ENCODE measurements at places on chromosomes 3 and 15. TPM values are rescaled to one million over a fixed set of nuclear protein-coding genes. Genes with fewer than 3 reads are reported as not detected.

Gene SLC28A2
- total RNA-seq: not detected

Gene MRPL3
- 109 TPM for total RNA-seq

Gene DPPA4
- not detected for total RNA-seq

Gene UROC1
- not detected for total RNA-seq

Gene SELENOK
- total RNA-seq: 95.4 TPM

Gene BTLA
- total RNA-seq: not detected

Gene RAD51
- total RNA-seq: 0.75 TPM

Gene IL5RA
- not detected for total RNA-seq

DNA sequence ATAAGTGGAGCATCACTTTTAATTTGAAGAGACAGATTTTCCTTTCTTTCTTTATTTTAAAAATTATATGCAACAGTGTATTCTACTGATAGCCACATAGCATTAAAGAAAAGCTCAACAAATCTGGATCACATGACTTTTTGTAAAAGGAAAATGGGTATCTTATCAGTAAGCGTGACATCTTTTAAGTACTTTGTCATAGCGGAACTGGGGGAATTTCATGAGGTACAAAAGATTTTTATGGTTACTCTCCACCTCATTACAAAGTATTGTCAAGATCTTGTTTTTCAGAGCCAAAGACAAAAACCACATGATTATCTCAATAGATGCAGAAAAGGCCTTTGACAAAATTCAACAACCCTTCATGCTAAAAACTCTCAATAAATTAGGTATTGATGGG lies 219.6 kb upstream of the ZPLD1 start:
- no peaks in the 10 kb centered on the region for H3K4me1 ChIP-seq
- no peak overlapping the region for H3K27ac ChIP-seq
- DNase-seq: no peak
- H3K36me3 ChIP-seq: no peaks in the 10 kb centered on the region
- H3K4me3 ChIP-seq: no peak overlapping the region
- no peaks in the 10 kb centered on the region for H3K27me3 ChIP-seq

- peaks cover 21% of the 10 kb centered on the region for H3K4me1 ChIP-seq
- H3K27me3 ChIP-seq: no peaks in the 10 kb centered on the region
- H3K4me3 ChIP-seq: no peak overlapping the region
- no peaks in the 10 kb centered on the region for H3K36me3 ChIP-seq
- peak overlapping the region; percentile 41 for H3K27ac ChIP-seq
Measured at GRCh38 chr15:42338500-42338899, 20.8 kb upstream of the CAPN3 start.

GRCh38 chr15:89400782-89401545 lies 66.3 kb upstream of the POLG start:
- H3K4me1 ChIP-seq: peaks cover 9% of the 10 kb centered on the region
- no peak for DNase-seq
- no peak overlapping the region for H3K4me3 ChIP-seq
- no peaks in the 10 kb centered on the region for H3K36me3 ChIP-seq
- H3K27me3 ChIP-seq: peaks cover 86% of the 10 kb centered on the region
- H3K27ac ChIP-seq: no peak overlapping the region

DNA sequence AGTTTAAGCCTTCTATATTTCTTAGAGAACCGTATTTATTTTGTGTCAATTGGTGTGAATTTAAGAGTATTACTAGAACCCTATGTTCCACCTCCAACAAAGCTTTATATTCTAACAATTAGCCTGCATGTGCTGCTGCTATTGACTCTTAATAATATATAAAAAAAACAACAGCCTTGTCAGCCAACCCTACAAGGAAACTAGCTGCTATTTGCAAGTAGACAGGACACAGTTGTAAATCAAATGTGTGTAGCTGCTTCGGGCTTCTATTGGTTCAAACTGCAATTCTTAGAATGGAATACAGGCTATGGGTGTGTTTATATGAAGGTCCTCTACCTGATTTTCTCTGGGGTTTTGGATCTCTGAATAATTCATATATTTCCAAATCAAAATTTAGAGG lies 60.7 kb downstream of the ZBTB20 start:
- H3K4me3 ChIP-seq: no peak overlapping the region
- H3K4me1 ChIP-seq: peaks cover 50% of the 10 kb centered on the region
- no peak for DNase-seq
- no peaks in the 10 kb centered on the region for H3K27me3 ChIP-seq

DNA sequence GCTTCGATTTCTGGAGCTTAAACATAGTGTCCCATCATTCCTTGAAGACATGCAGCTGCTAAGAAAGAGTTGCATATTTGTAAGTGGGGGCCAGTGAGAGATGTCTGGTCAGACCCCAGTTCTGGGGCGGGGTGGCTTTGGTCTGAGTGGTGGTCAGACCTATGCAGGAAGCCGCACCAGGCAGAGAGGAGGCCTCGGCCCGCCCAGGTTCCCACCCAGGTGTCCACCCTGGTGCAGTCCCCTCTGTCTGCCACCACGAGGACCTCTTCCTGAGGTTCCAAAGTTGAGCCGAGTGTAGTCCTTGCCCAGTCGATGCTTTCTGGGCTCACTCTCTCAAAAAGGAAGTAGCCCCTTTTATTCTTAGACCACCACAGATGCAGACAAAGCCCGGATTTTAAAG lies 122.6 kb upstream of the DLG1 start:
- H3K36me3 ChIP-seq: no peaks in the 10 kb centered on the region
- no peak overlapping the region for H3K27ac ChIP-seq
- no peak overlapping the region for H3K4me3 ChIP-seq
- DNase-seq: no peak
- no peaks in the 10 kb centered on the region for H3K27me3 ChIP-seq

GRCh38 chr3:36248374-36248773 lies 131.9 kb upstream of the STAC start:
- DNase-seq: no peak
- H3K36me3 ChIP-seq: no peaks in the 10 kb centered on the region
- H3K27ac ChIP-seq: no peak overlapping the region
- no peaks in the 10 kb centered on the region for H3K4me1 ChIP-seq
- H3K4me3 ChIP-seq: no peak overlapping the region

- peaks cover 34% of the 10 kb centered on the region for H3K36me3 ChIP-seq
- peaks cover 12% of the 10 kb centered on the region for H3K4me1 ChIP-seq
- H3K27me3 ChIP-seq: no peaks in the 10 kb centered on the region
- peak overlapping the region; percentile 97 for H3K27ac ChIP-seq
- DNase-seq: no peak
Measured at GRCh38 chr15:101723171-101723873, 951 bp downstream of the TARS3 start.

GRCh38 chr15:51585986-51586385 lies 36.6 kb downstream of the DMXL2 start:
- H3K27me3 ChIP-seq: no peaks in the 10 kb centered on the region
- no peaks in the 10 kb centered on the region for H3K36me3 ChIP-seq
- H3K4me1 ChIP-seq: no peaks in the 10 kb centered on the region
- no peak overlapping the region for H3K4me3 ChIP-seq
- H3K27ac ChIP-seq: no peak overlapping the region

- no peaks in the 10 kb centered on the region for H3K36me3 ChIP-seq
- no peaks in the 10 kb centered on the region for H3K27me3 ChIP-seq
- no peak overlapping the region for H3K4me3 ChIP-seq
- no peaks in the 10 kb centered on the region for H3K4me1 ChIP-seq
- no peak for DNase-seq
Measured at GRCh38 chr3:96700322-96701315, 113.8 kb upstream of the EPHA6 start.

- H3K27ac ChIP-seq: no peak overlapping the region
- no peaks in the 10 kb centered on the region for H3K36me3 ChIP-seq
- H3K4me1 ChIP-seq: no peaks in the 10 kb centered on the region
- no peak overlapping the region for H3K4me3 ChIP-seq
Measured at GRCh38 chr3:113339616-113340244, 101.6 kb downstream of the CFAP44 start.

- no peaks in the 10 kb centered on the region for H3K36me3 ChIP-seq
- H3K4me1 ChIP-seq: peaks cover 18% of the 10 kb centered on the region
- H3K27ac ChIP-seq: peak overlapping the region; percentile 70
- no peak overlapping the region for H3K4me3 ChIP-seq
- H3K27me3 ChIP-seq: no peaks in the 10 kb centered on the region
Measured at GRCh38 chr3:141093971-141094684, 43.0 kb downstream of the SPSB4 start.

GRCh38 chr15:59104602-59104911 lies 389 bp upstream of the CCNB2 start:
- H3K36me3 ChIP-seq: no peaks in the 10 kb centered on the region
- H3K27me3 ChIP-seq: no peaks in the 10 kb centered on the region
- H3K4me3 ChIP-seq: peak overlapping the region; percentile 50
- peak overlapping the region; percentile 64 for H3K27ac ChIP-seq
- H3K4me1 ChIP-seq: peaks cover 6% of the 10 kb centered on the region

DNA sequence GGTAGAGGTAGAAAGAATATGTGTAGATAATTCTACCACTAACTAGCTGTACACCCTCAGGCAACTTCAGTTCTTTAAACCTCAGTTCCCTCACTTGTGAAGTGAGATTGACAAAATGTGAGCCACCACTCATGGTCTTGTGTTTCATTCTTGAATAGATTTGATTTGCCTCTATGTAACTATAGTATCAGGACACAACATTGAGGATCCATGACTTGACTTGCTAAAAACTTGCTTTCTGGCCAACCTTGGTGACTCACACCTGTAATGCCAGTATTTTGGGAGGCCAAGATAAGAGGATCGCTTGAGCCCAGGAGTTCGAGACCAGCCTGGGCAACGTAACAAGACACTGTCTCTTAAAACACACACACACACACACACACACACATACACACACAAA lies 115.8 kb upstream of the FLNB start:
- H3K4me3 ChIP-seq: no peak overlapping the region
- H3K4me1 ChIP-seq: peaks cover 42% of the 10 kb centered on the region
- H3K27ac ChIP-seq: peak overlapping the region; percentile 85
- DNase-seq: no peak
- H3K36me3 ChIP-seq: no peaks in the 10 kb centered on the region
- H3K27me3 ChIP-seq: no peaks in the 10 kb centered on the region

GRCh38 chr3:41241800-41242571 lies 42.7 kb downstream of the CTNNB1 start:
- peaks cover 27% of the 10 kb centered on the region for H3K36me3 ChIP-seq
- DNase-seq: no peak
- H3K27me3 ChIP-seq: no peaks in the 10 kb centered on the region

DNA sequence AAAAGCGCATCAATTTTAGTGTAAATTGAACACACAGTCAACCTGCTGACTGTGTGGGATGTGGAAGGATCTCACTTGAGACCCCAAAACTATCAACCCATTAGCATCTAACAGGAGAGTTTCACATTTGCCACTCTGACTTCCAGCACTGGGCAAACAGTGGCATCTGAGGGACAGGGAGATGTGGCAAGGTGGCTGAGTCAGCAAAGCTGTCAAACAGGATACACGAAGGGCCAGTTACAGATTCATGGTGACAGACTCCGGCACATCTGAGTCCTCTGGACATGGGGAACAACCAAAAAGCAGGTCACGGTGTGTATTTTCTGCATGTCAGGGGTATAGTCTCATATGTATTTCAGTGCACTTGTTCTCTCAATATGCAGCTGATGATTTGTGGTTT lies 573.4 kb upstream of the PPP2R3A start:
- no peaks in the 10 kb centered on the region for H3K27me3 ChIP-seq
- H3K4me3 ChIP-seq: no peak overlapping the region
- H3K36me3 ChIP-seq: no peaks in the 10 kb centered on the region
- no peak for DNase-seq

DNA sequence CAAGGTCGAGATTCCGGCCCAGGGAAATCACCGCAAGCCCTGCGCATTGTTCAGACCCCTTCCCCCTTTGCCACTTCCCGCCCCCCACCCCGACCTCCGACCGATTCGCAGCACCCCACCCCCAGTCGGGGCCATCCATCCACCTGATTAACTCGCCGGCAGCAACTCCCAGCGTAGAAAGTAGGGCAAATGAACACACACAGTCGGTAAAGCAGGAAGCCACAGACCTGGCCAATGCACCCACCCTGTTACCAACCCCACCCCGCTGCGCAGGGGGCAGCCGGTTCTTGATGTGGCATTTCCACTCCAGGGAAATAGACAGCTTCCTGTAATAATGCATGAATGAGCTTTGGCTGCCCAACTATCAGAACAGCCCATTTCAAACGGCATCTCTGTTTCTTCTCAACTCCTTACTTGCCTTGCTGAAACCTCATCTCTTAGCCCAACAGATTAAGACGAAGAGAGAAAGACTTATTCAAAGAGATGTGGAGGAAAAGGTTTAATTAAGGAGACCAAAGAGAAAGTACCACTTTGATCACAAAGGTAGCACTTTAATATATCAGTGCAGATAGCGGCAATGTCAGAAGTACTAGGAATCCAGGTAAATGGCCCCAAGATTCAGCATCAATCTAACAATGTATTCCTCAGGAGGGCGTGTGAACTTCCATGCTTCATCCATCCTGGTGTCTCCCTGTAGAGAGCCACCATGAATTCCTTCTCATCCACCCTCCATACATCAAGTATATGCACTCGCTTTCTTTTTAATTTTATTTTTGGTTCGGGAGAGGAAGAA lies 1.9 kb downstream of the TNIK start:
- H3K36me3 ChIP-seq: no peaks in the 10 kb centered on the region
- H3K27ac ChIP-seq: peak overlapping the region; percentile 91
- H3K4me3 ChIP-seq: peak overlapping the region; percentile 88
- peak; percentile 21 for DNase-seq
- H3K27me3 ChIP-seq: no peaks in the 10 kb centered on the region
- H3K4me1 ChIP-seq: peaks cover 53% of the 10 kb centered on the region

Data from gastrocnemius medialis (tissue), 4 donors.